ENCODE measurements at places on chromosomes 3 and 15. TPM values are rescaled to one million over a fixed set of nuclear protein-coding genes. Genes with fewer than 3 reads are reported as not detected.

Gene FRMD5
- total RNA-seq: 11.1 TPM

Gene SCG5
- total RNA-seq: 3.2 TPM

Gene TMEM158
- 375 TPM for total RNA-seq

Gene SCG3
- total RNA-seq: not detected

Gene CRABP1
- not detected for total RNA-seq

Gene RAB6B
- 0.22 TPM for total RNA-seq

Gene BCL6
- 17.0 TPM for total RNA-seq

Gene ABHD6
- 11.4 TPM for total RNA-seq

Gene HAPLN3
- total RNA-seq: 2.6 TPM

Gene TPRG1
- total RNA-seq: 1.8 TPM

Gene REC114
- not detected for total RNA-seq

Gene MLH1
- total RNA-seq: 67.7 TPM

Gene B3GALNT1
- total RNA-seq: 24.2 TPM

Gene LYZL4
- total RNA-seq: not detected

Gene SLC28A2
- not detected for total RNA-seq

Gene ZDHHC3
- total RNA-seq: 30.6 TPM

Data from uterine smooth muscle cell (primary cell).